ENCODE measurements at places on chromosomes 3 and 15.

- DNase-seq, result no peak
These were observed 293.5 kb downstream of the SOX2 start for GRCh38 chr3:182005219-182005618.

GRCh38 chr15:37058316-37058985 lies 41.9 kb downstream of the MEIS2 start:
- peak; percentile 34 for DNase-seq

DNA sequence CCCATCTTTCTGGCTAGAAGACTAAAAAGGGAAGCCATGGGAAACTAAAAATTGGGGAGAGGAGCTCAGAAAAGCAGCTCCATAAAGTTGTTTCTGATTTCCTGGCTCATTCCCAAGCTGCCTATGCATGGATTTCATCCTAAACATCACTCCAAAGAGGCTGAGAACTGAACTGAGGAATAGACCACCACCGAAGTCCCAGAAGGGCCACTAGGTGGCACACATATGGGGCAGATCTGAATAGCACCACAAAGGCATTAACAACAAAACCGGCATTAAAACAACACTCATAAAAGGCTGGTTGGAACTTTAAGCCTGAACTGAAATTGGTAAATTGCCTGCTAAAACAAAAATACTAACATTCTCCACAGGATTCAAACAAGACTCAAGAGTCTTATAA lies 106.3 kb downstream of the PLD1 start:
- peak; percentile 56 for DNase-seq

DNA sequence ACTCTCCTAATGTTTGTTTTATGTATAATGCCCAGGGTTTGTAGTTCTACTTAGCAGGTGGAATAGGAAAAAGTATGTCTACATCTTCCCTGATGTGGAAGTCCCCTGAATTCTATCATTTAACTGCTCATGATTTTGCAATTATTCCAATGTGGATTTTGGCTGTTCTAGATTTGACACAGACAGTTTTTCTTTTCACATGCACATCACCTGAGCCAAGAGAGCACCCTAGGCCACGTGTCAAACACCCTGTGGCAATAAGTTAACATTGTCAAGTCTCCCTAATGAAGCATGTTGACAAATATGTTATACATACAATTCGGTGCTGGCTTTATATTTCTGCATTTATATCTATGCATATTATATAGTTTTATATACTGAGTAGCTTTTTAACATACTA lies 70.0 kb upstream of the SUCLG2 start:
- DNase-seq, result no peak

DNA sequence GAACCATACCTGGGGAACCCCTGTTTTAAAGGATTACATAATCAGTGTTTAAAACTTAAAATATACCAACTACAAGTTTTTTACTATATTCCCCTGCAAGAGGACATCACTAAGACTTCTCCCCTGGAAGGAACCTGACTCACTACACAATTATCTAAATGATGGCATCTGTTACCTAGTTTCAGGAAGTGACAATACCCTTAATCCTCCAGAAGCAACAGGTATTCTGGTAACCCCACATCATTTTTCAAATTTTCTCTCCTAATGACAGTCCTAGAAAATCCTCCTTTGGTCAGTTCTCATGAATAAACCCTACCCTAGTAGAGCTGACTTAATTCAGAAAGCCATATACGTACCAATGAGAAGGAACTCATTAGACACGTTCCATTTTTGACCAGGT lies 78.4 kb downstream of the RFX7 start:
- no peak for DNase-seq

DNA sequence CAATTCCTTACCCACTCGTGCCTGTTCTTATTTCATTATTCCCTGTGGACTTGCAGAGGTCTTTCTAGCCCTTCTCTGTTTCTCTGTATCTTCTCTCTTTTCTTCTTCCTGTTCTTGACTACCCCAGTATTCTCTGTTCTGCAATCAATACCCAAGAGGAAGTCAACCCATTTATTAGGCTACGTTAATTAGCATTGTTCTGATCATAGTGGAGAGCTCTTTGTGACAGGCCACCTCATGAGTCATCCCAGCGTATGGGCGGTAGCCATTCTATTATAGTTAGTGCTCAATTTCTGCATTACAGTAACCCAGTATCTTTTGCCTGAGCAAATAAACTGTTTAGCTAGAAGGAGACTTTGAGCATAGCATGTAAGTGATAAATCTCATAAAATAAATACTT lies 259.5 kb upstream of the GRM7 start:
- DNase-seq, result no peak

DNA sequence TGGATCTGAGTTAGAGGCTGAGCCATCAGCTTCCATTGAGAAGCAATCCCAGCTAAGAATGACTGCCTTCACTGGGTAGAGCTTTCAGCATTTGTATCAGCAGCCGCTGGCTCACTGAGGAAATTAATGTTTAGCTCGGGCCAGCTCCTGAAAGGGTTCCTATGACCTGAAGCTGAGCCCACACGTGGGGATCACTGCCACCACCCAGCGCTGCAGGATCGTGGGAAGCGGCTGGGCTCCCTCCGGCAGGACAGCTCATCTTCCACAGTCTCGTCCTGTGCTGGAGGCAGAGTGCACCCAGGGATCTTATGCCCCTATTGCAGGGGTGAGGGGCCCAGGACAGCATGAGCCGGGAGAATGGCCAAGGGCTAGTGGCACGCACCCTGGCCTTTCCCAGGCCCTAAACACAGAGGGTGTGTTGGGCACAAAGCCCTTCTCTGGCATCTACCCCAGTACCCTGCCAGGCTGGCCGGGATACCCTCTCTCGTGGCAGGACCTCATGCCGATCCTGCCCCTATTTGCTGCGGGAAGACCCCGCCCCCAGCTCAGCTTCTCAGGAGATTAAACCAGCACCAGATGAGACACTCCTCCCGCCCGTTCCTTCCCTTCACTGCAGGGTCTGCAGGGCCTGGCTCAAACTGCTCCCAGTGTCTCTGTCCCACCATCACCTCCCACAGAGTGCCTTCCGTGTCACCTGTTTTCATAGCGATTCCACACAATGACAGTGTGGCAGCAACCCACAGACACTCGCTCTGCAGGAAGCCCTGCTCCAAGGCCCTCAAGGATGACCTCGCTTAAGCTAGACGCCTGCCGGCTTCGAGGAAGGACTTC lies 28.5 kb downstream of the KLHL25 start:
- DNase-seq, result no peak

DNA sequence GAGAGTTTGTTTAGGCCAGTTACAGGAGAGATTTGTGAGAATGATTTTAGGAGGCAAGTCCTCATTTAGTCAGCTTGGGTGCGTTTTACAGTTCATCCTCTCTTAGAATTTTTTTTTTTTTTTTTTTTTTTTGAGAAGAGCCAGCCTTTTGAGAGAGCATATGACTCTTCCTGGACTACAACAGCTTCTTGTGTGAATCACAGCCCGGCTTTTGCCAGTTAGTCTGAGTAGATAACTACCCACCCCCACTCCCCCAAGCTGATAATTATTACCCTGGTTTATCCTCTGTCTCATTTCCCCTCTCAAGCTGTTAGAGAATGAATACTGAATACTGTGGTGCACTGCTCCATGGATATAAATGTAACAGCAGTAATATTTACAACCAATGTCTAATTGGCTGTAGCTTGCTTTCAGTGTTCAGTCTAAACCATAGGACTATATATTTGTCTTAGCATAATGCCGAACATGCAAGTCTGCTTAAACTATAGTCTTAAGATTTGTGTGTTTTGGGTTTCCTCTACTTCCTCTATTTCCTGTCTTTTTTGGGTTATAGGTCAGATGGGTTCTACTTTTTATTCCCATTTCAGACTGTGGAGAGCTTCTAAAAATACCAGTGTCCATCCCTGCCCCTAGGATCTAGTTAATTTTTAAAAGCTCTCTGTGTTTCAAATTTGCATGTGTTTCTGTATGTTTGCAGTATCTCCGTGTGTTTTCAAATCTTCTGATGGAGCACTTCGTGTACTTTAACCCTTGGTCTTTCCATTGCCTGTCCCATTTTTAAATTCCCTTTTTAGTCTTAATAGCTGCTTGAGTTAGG lies 8.0 kb downstream of the CHD2 start:
- peak; percentile 92 for DNase-seq

- no peak for DNase-seq
These were observed 74.6 kb upstream of the ARL6 start for GRCh38 chr3:97689962-97690361.

GRCh38 chr15:63601704-63602185 lies 4.6 kb downstream of the FBXL22 start:
- DNase-seq, result no peak

DNA sequence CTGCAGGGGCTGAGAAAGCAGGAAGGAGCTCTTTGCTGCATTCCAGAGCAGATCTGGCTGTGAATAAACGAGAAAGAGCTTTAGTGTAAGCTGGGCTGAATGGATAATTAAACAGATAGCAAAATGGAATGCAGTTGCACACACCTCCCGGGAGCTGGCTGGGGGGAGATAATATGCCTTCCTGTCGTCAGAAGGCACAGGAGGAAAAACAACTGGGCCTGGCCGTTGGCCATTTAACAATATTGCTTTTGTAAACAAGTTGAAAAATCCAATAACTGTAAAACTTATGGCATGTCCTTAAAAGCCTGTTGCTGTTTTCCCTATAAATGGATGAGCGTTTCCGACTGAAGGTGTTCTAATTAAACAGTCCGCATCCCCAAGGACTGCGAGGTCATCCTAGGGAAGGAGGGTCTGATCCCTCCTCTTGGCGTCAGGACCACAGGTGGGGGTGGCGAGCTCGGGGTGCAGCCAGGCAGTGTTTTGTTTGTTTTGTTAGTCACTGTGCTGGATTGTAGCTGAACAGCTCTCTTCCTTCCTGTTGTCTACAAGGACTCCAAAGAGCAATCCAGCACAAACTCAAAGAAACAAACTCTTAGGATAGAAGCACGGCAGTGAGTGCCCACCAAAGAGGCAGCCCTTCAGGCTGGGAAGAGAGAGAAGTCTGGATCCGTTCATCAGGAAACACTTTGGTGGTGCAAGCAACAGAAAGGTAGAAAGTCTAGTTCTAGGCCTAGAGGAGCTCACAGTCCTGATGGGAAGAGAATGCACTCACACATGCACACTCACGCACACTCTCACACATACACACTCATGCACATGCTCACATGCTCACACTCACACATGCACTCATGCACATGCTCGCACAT lies 133.4 kb upstream of the SMAD3 start:
- DNase-seq, result peak; percentile 79

GRCh38 chr15:74196175-74196574 lies 6.4 kb downstream of the STRA6 start:
- peak; percentile 99 for DNase-seq

DNA sequence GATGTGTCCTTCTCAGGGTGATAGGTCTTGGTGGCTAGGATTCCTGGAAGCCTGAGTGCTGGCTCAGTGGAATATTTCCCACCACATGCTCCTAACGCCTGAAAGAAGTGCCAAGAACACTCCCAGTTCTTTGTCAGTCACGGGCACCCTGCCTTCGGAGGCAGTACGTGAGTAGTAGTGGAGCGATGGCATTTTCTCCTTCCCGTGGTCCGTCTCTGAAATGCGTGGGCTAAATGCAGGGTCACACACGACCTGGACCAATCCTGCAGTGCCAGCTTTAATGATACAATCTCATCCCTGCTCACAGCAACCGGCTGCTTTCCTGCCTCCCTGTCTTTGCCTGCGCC lies 14.5 kb downstream of the H1-8 start:
- DNase-seq, result peak; percentile 27

GRCh38 chr15:61025781-61026180 lies 203.3 kb downstream of the RORA start:
- DNase-seq, result peak; percentile 62

DNA sequence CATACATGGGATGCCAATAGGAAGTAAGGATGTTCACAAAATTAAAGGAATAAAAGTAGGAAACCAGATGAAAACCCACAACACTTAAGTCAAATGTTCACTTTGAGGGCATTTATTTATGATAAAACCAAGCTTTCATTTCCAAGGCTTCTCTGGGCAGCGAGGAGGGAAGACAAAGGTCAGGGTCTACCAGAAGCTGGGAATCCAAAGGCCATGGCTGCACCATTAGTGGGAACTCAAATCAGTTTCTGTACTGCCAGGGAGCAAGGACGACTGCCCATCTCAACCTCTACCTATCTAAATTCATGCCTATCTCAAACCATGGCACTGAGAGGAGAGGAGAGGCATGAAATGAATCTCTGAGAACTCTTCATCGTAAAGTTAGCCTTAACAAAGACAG lies 22.6 kb downstream of the PBRM1 start:
- no peak for DNase-seq

- DNase-seq, result no peak
These were observed 1.1 kb downstream of the WDR72 start for GRCh38 chr15:53758412-53758811.

- no peak for DNase-seq
These were observed 138.0 kb upstream of the MEF2A start for GRCh38 chr15:99427668-99428361.

GRCh38 chr3:30795176-30795575 lies 99.3 kb downstream of the GADL1 start:
- DNase-seq, result no peak

DNA sequence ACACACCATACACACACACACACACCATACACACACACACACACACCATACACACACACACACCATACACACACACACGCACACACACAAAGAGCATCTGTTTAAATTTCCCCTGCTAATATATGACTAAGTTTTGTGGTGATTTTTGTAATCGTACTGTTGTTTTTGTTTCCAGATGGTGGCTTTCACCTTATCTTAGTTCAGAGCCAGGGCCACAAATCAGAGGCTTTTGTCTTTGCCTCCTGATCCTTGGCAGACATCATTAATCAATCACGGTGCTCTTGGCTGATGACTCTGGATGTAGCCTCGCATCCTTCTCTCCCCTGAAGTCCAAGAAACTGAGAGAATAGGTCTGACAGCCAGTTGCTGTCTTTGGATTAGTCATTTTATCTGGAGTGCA lies 52.1 kb downstream of the EDEM1 start:
- DNase-seq, result peak; percentile 15

DNA sequence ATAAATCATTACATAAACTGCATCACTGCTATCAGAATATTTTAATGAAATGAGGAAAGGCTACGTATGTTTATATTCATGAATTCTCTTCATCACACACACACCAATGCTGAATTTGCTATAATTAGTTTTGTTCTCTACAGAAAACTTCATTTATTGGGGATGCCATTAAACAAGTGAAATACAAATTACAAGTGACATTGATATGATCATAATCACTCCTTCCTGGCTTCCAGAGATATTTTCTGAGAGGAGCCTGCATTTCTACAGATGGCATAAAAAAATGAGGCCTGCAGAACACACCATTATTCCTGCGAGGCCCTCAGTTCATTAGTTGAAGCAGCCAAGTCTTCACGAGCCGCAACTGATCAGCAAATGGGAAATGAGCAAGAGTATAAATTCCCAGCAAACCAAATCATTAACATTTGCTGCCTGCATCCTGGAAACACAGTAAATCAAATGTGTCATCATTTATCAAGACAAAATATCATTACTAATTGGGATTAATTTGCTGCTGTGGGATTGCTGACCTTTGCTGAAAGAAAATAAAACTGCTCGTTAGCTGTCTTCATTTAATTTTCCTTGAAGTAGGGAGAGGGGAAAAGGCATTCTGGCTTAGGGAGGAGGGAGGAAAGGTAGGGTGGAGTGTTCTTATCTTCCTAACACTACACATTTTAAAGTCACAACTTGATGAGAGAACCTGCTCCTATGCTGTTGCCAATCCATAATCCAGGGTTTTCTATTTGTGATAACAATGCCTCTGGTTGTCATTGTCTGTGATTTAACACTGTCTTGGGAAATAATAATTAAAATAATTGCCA lies 921.9 kb downstream of the SQOR start:
- no peak for DNase-seq

- DNase-seq, result no peak
These were observed 313.5 kb downstream of the RPLP1 start for GRCh38 chr15:69766156-69766555.
